Liver (tissue), 10 donors: ENCODE measurements at places on chromosomes 3 and 15. TPM values are rescaled to one million over a fixed set of nuclear protein-coding genes. Genes with fewer than 3 reads are reported as not detected.

DNA sequence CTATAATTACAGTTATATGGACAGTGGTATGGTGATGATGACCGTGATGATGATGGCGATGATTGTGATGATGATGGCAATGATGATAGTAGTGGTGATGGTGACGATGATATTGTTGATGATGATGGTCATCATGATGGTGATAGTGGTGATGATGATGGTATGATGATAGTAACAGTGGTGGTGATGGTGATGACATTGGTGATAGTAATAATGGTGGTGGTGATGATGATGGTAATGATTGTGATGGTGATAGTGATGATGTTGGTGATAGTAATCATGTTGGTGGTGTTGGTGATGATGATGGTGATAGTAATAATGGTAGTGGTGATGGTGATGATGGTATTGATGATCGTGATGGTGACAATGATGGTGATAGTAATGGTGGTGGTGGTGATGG lies 504.4 kb downstream of the GABRG3 start:
- H3K4me3 ChIP-seq, result no peak overlapping the region
- no peaks in the 10 kb centered on the region for H3K4me1 ChIP-seq
- no peak overlapping the region for H3K27ac ChIP-seq
- DNase-seq, result no peak

- H3K27ac ChIP-seq, result peak overlapping the region; percentile 45
- DNase-seq, result no peak
- H3K27me3 ChIP-seq, result no peaks in the 10 kb centered on the region
- no peaks in the 10 kb centered on the region for H3K36me3 ChIP-seq
- peaks cover 10% of the 10 kb centered on the region for H3K4me1 ChIP-seq
Measured at GRCh38 chr3:47250309-47251060, 32.1 kb downstream of the KIF9 start.

GRCh38 chr3:72318504-72319193 lies 529.6 kb downstream of the SHQ1 start:
- peaks cover 23% of the 10 kb centered on the region for H3K4me1 ChIP-seq
- H3K27me3 ChIP-seq, result no peaks in the 10 kb centered on the region
- no peaks in the 10 kb centered on the region for H3K36me3 ChIP-seq
- H3K27ac ChIP-seq, result no peak overlapping the region
- H3K4me3 ChIP-seq, result no peak overlapping the region

DNA sequence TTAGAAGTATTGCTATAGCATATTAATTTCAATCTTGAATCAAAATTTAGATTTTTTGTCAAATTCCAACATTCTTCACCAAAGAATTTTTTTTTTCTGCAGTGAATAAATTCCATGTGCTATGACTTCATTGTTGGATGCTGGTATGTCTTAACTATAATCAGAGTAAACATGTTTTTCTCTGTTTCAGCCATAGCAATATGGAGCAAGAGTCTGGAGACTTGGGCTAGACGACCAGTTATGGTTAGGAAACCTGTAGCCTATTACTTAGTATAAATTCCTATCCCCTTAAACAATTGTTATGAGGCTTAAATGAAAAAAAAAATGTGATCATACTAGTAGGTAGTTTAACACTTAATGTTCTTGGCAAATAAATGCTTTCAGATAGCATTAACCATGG lies 431.9 kb upstream of the FRG2C start:
- no peak overlapping the region for H3K27ac ChIP-seq
- no peak overlapping the region for H3K4me3 ChIP-seq
- no peaks in the 10 kb centered on the region for H3K4me1 ChIP-seq
- no peaks in the 10 kb centered on the region for H3K27me3 ChIP-seq
- no peak for DNase-seq
- no peaks in the 10 kb centered on the region for H3K36me3 ChIP-seq

ACKR2 gene
- 19.3 TPM for total RNA-seq
